ENCODE measurements at places on chromosomes 12 and 14. TPM values are rescaled to one million over a fixed set of nuclear protein-coding genes. Genes with fewer than 3 reads are reported as not detected.

DNA sequence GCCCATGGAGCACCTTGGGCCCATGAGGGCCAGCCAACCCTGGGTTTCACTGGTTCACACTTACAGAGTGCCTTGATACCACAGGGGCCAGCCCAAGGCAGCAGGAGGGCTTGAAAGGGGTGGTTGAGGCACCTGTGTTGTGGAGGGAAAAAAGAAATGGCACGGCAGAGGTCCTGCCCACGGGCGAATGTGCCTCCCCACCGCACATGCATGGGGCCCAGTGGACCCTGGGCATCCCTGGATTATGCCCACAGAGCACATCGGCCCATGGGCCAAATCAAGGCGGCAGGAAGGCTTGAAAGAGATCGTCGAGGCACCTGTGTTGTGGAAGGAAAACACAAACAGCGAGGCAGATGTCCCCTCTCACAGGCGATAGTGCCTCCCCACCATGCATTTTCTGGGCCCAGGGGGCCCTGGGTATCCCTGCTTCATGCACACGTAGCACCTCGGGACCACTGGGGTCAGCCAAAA, 378.1 kb downstream of the ALG10 start:
- no peak overlapping the region for H3K27ac ChIP-seq
- no peak overlapping the region for H3K4me3 ChIP-seq
- no peak for DNase-seq
- no peaks in the 10 kb centered on the region for H3K4me1 ChIP-seq

- DNase-seq = no peak
- no peaks in the 10 kb centered on the region for H3K27me3 ChIP-seq
- H3K4me3 ChIP-seq = no peak overlapping the region
- H3K4me1 ChIP-seq = peaks cover 16% of the 10 kb centered on the region
- no peak overlapping the region for H3K27ac ChIP-seq
- peaks cover 5% of the 10 kb centered on the region for H3K36me3 ChIP-seq
Measured at GRCh38 chr12:120696626-120697025, 9.7 kb downstream of the MLEC start.

Gene TBX3
- total RNA-seq = not detected

Gene OTX2
- total RNA-seq = not detected

GRCh38 chr14:69880044-69880487, 850 bp downstream of the SMOC1 start:
- peaks cover 56% of the 10 kb centered on the region for H3K27me3 ChIP-seq
- H3K4me1 ChIP-seq = peaks cover 5% of the 10 kb centered on the region
- H3K27ac ChIP-seq = no peak overlapping the region
- H3K36me3 ChIP-seq = no peaks in the 10 kb centered on the region
- DNase-seq = no peak
- no peak overlapping the region for H3K4me3 ChIP-seq

DNA sequence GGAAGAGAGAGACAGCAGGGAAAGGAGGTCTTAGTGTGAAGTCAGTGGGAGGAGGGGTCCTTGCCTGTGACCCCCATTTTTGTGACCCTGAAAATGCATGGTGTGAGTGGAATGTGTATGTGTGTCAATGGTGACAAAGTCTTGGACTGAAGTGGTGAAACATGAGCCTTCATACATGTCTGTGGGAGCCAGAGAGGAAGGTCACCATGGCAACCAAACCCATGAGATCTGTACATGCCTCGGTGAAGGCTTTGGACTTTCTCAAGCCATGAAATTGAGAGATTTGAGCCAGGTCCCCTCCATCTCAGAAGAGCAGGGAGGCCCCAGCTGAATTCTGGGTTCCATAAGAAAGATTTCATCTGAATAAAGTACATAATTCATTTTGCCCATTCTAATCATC, 108.7 kb downstream of the TTC8 start:
- peaks cover 48% of the 10 kb centered on the region for H3K27me3 ChIP-seq
- H3K36me3 ChIP-seq = no peaks in the 10 kb centered on the region
- H3K4me3 ChIP-seq = no peak overlapping the region
- no peak overlapping the region for H3K27ac ChIP-seq
- DNase-seq = no peak
- H3K4me1 ChIP-seq = no peaks in the 10 kb centered on the region
